Activated CD4-positive, CD25-positive, alpha-beta regulatory T cell (primary cell): ENCODE measurements at places on chromosomes 6 and 20.

DNA sequence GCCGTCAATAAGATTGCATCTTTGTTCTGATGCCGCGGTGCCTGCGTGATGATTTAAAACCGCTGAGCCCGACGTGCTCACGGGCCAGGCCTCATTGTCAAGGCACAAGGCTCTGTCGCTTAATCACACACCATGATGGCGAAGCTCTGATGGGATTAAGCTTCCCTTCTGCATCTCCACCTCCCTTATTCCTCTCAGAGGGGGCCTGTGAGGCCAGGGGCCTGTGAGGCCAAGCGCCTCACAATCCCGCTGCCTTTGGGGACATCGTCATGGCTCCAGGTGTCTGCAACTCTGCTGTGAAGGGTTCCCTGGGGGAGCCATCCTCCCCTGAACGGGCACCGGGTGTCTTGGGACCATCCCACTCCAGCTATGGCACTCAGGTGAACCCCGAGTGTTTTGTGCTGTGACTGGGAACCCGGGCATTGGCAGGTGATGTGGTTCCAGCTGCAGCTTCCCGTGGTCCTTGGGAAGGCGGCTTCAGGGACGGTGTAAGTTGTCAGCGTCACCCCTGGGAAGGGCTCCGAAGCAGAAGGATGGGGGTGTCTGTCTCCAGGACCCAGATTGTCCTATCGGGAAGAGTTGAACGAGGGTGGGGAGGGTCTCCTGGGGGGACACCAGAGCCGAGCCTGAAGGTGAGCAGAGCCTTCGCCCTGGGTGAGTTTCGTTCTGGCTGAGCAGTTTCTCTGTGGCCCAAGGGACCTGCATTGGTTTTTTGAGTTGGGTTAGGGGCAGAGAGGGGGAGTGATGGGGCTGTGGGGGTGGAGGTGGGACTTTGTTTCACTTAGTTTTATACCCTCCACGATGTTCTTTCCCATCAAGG, 18.0 kb upstream of the BHLHE23 start:
- DNase-seq = no peak

DNA sequence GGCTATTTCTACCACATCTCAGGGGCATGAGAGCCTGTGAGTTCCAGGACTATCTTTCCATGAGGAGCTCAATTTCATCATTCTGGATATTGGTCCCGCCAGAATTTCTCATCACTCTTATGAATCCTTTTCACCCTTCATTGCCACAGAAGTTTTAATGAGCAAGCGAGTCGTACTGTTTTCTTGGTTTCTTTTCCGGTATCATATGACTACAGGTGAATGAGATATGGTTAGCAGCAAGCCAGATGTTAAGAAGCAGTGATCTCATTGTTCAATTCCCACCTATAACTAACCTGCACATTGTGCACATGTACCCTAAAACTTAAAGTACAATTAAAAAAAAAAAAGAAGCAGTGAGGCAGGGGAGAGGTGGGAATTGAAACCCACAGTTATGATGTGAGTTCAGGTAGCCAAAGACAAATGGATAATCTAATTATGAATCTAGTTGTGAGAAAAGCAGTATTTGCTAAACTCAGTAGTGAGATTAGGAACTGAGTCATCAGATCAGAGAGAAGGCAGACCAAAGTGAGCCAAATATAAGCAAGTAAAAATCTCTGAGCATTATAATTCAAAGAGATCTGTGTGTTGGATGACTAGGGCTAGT, 78.0 kb upstream of the ELOVL5 start:
- no peak for DNase-seq

DNA sequence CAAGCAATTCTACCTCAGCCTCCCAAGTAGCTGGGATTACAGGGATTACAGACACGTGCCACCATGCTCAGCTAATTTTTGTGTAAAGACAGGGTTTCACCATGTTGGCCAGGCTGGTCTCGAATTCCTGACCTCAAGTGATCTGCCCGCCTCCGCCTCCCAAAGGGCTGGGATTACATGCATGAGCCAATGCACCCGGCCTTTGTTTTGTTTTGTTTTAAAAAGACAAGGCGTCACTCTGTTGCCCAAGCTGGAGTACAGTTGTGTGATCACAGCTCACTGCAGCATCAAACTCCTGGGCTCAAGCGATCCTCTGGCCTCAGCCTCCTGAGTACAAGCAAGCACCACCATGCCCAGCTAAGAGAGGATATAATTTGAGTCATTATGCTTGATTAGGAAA, 5.4 kb downstream of the SERINC3 start:
- no peak for DNase-seq

DNA sequence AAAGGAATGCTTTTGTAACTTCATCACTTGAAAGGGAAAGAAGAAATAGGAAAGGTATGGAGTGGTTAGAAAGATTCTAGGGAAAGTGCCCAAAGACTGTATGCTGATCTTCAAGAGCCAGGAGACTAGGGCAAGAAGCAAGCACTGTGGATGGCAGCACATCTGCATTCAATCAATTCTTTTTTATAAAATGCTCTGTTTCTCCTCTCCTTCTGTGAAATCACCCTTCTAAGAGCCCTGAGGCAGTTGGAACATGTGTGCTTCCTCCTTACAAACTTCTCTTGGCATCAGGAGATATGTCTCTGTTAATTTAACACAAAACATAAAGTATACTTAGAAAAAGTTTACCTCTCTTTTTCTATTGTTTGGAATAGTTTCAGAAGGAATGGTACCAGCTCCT, 1162.2 kb upstream of the GJE1 start:
- no peak for DNase-seq

DNA sequence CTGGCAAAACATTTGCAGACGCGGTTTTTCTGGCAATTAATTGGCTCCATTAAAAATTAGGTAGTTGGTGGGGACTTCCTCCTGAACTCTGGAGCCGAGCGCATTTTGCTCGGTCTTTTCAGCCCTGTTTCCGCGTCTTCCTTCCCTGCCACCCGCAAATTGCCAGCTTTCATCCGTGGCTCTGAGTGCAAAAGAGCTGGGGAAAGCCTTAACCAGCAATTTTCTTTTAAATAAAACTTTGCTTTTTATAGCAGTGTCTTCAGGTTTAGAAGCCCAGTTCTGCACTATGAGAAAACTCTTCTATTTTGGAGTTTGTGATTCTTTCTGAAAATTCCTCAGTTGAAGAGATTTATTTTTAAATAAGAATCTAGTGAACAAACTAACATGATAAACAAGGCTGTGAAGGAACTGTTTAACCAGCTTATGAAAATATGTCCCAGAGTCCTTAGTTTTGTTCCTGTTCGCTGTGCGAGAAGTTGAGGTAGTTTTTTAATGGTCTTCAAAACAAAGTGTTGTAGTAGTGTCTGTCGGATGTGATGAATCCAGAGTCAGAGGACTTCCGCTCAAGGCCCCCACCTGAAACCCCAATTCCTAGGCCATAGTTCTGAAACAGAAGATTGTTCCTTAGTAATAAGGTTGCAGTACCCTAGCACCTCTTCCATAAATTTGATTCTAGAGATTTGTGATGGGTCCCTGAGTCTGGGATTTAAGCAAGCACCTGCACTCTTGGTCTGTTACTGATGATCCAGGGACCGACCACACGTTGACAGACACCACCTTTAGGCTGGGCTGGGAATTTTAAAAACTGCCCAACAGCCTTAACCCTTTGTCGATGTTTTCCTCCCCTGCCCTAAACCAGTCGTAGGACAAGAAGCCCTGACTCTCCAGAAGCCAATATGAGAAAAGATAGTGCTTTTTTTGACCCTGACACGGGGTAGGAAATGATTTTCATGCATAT, 950 bp downstream of the KCTD20 start:
- DNase-seq = no peak

DNA sequence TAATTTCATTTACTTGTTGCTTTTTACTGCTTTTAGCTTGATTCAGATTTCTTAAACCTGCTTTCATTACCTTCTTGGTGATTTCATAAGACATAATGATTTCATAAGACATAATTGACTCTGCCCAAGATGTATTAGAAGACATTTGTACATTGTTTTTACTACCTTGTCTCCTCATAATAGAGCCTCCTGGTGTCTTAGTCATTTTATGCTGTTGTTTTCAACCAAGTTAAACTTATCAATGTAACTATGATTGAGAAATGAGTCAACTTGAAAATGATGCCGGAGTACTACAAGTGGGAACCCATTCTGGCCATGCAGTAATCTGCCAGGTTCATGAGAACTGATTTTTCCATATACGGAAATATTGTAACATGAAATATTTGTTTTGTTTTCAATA, 573.6 kb downstream of the MMUT start:
- DNase-seq = no peak
